Activated naive CD8-positive, alpha-beta T cell treated with anti-CD3 and anti-CD28 coated beads, Interleukin-2, amount 10 ng/mL, durations not matched to agents 7 days and 5 days (primary cell): ENCODE measurements at places on chromosomes 5 and 9. TPM values are rescaled to one million over a fixed set of nuclear protein-coding genes. Genes with fewer than 3 reads are reported as not detected.

Gene TJP2
- 3.2 TPM for total RNA-seq

Gene GPR150
- 1.2 TPM for total RNA-seq

Gene IL17B
- total RNA-seq = not detected

Gene CDC20B
- total RNA-seq = 0.48 TPM

Gene IFNA8
- total RNA-seq = not detected

Gene UGCG
- total RNA-seq = 27.1 TPM

Gene CDKN2B-AS1
- 5.1 TPM for total RNA-seq

Gene HNRNPA0
- 31.7 TPM for total RNA-seq

Gene SLC1A1
- not detected for total RNA-seq

Gene AQP3
- 29.1 TPM for total RNA-seq

Gene PCDHA2
- not detected for total RNA-seq

Gene TOR4A
- total RNA-seq = 8.2 TPM

Gene SLC36A3
- not detected for total RNA-seq

Gene LHX3
- not detected for total RNA-seq

Gene KCNV2
- not detected for total RNA-seq

Gene PCDHB15
- total RNA-seq = not detected

Gene ERAP2
- 110 TPM for total RNA-seq

Gene OCLN
- total RNA-seq = 3.3 TPM

Gene FAM200C
- 0.61 TPM for total RNA-seq

Gene NPR2
- total RNA-seq = 13.7 TPM

Gene CXCL14
- not detected for total RNA-seq

Gene OGN
- not detected for total RNA-seq

Gene IL3
- not detected for total RNA-seq

Gene SPATA31A3
- not detected for total RNA-seq

Gene FBP1
- total RNA-seq = 2.7 TPM
